ENCODE measurements at places on chromosomes 1 and 21.

DNA sequence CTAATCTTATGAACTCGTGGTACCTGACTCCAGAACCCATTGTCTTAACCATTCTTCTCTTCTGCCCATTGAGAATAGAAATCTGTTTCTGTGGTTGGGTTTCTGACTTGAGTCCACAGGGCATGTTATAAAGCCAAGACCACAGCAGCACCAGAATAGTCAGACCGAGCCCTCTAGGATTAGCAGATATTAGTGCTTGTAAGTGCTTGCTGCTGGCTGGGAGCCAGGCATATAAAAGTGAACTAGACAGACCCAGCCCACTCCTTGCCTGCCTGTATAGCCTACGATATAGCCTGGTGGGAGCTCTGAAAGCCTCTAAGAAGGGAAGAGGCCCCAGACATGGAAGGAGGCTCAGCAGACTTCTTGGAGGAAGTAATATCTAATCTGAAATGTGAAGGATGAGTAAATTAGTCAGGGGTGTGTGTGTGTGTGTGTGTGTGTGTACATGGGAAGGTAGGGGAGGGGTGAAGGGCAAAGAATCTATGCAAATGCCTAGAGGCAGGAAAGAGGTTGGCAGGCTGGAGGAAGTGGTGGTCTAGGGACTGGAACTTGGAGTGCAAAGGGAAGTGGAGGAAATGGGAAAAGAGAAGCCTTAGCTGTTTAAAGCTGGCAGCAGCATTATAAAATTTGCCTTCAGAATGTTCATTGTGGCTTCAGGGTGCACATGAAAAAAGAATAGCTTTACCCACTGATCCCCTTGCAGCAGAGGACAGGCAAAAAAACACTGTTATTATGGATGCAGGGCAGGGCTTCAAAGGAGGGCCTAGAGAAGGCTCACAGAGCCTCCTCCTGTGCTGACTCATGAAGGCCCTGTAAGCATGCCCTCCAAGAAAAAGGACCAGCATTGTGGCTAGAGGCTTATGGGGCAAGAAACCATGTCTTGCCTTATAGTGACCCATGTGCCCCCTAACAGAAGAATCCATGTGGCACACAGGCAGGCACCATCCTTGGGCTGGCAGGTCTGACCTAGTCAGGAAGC is 169.2 kb downstream of the LMX1A start:
- DNase-seq: no peak

- DNase-seq: no peak
These were observed 161.2 kb downstream of the NPHP4 start for GRCh38 chr1:5830771-5831599.

- DNase-seq: no peak
These were observed 17.1 kb downstream of the ATP5PF start for GRCh38 chr21:25717491-25718147.

GRCh38 chr21:46424621-46425020 is 34.1 kb upstream of the DIP2A start:
- DNase-seq: no peak

- DNase-seq: no peak
These were observed 105.2 kb downstream of the ACBD6 start for GRCh38 chr1:180397175-180397574.

- no peak for DNase-seq
These were observed 15.8 kb upstream of the TRIM63 start for GRCh38 chr1:26083208-26083607.

DNA sequence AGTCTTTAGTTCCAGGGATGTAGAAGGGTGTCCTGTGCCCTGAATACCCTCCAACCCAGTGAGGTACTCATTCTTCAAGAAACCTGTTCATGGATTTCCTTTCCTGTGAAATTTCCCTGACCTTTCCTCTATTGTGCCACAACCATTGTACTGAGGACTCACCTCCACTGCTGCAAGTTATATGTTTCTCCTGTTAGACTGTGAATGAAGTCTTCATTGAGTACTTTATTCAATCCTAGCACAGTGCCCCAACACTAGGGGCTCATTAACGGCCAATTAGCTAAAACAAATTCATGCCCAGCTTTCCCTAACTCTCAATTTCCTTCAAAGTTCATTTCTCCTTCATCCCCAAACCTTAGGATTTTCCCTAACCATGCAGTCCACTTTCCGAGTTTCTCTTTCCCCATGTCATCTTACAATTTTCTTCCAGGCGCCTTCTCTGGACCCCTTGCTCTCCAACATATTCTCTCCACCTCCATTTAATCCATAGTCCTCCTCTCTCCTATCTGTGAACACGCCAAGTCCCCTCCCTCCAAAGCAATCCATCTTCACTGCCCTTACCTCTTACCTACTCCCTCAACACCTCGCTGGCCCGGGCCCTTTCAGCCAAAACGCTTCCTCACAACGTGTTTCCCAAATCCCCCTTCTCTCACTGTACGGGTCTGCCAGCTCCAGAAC is 1.3 kb downstream of the TRIM33 start:
- DNase-seq: no peak

- DNase-seq: no peak
These were observed 239.5 kb downstream of the HMCN1 start for GRCh38 chr1:185973645-185974044.

GRCh38 chr1:13813398-13814012 is 113.5 kb downstream of the PRDM2 start:
- DNase-seq: peak; percentile 17

DNA sequence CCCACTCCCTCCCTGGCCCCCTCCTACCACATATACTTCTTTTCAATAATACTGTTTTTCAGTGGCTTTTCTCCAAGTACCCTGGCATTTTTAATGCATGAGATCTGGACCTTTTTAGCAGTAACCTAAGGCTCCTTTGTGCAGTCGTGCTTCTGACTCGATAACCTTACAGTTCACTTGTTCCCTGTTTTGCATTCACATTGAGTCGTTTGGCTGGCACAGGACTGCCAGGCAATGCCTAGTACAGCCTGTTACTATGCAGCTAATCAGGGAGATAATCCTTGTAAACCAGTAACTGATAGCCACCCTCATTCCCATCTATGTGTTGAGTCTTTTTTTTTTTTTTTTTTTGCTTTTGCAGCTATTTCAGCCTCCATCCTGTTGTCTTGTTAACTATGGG is 3.7 kb downstream of the ATP1B1 start:
- DNase-seq: no peak

DNA sequence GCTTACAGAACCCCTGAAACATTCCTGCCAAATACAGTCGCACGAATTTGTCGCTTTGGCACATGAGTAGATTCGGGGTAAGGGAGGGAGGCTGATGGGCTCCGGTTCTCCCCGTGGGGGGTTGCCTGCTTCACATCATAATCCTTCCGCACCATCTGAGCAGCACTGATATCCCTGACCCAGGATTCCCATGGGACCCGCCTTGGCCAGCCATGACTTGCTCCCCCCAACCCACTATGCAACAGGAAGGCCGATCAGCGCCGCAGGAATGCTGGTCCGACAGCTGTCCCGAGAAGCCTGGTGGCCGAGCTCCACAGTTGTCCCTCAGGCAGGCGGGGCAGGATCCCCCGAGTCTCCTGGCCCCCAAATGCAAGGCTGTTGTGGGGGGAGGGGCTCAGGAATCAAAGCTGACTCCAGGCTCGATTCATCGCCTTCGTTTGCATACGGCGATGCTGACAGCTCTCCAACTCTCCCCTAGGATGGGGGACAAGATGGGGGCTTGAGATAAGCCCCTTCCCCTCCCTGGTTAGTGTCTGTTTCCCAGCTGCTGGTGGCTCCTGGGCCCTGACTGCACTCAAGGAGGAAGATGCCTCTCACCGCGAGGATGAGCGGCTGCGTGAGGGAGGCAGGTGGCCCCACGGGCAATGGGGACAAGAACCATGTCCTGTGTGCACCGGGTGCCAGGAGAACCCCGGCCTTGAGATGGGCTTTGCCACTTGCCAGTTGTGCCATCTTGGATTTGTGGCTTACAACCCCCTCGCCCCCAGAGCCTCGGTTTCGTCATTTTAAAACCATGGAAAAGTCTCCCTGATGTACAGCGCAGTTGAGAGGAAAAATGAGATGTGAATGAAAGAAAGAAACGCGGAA is 9.3 kb downstream of the DRAXIN start:
- no peak for DNase-seq

DNA sequence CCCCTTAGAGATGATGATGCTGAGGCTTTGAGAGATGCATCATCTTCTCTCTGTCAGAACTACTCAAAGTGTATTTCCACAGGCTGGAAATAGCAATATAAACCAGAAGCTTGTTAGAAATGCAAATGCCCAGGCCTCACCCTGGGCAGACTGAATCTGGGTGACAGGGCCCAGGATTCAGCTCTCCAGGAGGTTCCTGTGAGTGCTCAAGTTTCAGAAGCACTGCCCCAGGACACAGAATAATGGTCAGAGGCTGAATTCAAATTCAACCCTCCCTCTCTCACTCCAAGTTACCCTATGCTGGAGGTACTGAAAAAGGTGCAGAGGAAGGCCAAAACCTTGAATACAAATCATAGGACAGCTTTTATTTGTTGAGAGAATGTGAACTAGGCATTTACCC is 98.5 kb upstream of the NGF start:
- no peak for DNase-seq

DNA sequence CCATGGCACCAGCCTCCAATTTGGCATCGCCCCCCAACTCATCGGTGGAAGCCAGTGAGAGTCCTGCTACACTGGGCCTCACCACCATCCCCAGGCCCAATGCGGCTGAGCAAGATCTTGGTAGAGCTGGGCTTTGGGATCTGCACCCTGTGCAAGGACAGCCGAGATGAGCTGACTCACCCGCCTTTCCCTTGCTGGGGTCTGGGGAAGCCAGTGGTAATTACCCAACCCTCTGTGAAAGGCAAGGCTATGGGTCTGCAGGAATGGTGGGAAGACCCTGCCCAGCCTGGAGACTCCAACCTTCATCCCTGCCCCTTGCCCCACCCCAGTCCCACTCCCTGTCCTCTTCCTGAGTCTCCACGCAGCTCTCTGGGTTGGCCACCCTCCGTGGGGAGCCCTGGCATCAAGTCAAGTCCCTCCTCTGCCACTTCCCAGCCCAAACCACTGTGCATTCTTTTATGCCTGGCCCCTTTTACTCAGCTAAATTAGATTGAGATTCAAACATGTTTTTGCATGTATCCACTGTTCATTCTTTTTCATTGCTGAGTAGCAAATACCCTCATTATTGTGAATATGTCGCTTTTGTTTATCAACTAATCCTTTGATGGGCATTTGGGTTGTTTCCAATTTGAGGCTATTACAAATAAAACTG is 8.8 kb downstream of the SMCP start:
- no peak for DNase-seq

DNA sequence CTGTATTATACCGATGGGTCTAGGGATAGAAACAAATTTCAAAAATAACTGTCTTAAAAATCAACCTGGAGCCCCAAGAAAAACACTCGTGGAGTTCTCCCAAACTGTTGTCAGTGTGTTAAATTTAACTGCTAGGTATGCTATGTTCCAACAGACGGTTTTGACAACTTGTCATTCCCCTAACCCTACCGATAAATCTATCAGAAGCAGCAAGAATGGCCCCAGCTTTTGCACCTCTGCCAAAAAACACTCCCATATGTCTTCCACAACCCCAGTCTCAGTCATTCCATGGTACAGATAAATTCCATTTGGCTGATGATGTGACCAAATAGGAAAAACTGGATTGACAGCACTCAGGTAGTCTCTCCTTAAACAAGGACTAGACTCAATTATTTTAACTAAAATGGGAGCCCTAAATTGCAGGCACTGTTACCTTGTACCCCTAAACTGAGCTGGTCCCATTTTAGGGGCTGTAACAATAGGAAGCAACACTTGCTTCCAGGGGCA is 4.9 kb downstream of the UCHL5 start:
- DNase-seq: no peak

GRCh38 chr1:10610901-10611600 is 136.3 kb downstream of the PEX14 start:
- no peak for DNase-seq

- no peak for DNase-seq
These were observed 364.8 kb upstream of the SNX7 start for GRCh38 chr1:98296681-98297080.

GRCh38 chr1:10604966-10605365 is 130.2 kb downstream of the PEX14 start:
- no peak for DNase-seq

DNA sequence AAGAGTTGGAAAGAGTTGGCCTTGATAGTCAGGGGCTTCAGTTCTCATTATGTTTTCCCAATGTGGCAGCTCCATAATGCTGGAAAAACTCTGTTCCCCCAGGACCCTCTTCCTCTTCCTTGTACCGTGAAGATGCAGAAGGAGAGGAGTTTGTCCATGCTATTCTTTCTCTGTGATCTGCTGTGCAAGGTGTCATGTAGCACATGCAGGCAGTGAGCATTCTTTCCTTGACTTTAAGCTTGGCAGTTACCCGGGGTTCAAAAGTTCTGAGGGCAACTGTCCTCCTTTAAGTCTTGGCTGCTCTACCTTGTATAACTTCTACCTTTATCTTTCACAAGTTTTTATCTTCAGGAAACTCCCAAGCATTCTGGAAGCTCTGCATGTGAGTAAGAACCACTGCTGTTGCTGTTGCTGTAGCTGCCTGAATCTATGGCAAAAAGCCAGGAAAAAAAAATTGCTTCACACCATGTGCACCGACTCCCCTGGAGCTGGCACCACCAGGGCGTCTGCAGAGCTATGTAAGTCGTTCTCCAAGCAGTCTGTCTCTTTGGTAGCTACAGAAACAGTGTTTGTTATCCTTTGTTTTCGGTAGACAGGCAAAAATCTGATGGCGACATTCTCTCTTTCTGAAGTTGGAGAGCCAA is 42.7 kb upstream of the SLC16A1 start:
- no peak for DNase-seq

- DNase-seq: no peak
These were observed 21.3 kb upstream of the ATF3 start for GRCh38 chr1:212587016-212587887.

DNA sequence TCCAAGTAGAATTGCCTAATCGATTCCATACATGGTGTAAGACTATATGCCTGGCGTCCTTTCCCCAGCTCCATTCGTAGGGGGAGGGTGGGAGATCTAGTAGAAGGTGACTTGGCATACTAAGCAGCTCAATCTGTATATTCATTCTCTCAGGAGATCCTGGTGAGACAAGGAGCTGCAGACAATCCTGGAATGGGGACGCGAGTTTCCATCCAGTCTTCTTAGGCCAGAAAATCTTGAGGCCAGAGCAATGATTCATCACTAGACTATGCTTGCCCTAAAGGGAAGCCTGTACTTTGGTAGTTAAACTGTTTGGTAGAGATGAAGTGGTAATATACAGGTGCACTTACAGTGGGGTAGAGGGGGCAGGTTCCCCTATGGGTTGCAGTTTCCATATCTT is 468.7 kb downstream of the ADGRL2 start:
- DNase-seq: no peak

GRCh38 chr1:147575376-147575775 is 34.1 kb downstream of the BCL9 start:
- no peak for DNase-seq

- DNase-seq: no peak
These were observed 14.1 kb downstream of the ENAH start for GRCh38 chr1:225638853-225639252.

All from stimulated activated CD8-positive, alpha-beta memory T cell treated with anti-CD3 and anti-CD28 coated beads, Interleukin-4, amount 100 ng/mL, for 1 hour (primary cell).